ENCODE measurements at places on chromosomes 7 and 10.

GRCh38 chr7:113366122-113366521 lies 247.8 kb upstream of the SMIM30 start:
- DNase-seq = no peak

DNA sequence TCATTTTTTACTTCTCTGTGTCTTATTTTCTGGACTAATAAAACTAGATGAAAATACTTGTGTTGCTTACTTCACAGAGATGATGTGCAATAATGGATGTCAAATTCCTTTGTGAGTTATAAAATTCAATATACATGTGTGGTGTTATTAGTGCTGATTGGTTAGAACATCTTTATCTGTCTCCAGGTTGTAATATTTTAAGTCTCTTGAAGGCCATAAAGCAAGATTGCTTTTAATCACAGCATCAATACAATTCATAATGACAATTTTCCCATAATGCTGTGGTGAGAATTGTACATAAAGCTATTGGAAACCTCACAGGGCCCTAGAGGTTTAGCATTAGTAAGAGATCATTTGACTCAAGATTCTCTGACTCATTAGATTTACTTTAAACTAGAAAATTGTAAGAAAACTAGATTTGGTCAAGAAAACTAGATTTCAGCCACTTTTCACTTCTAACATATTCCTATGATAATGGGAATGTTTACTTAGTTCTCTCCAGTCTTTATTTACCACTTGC lies 963.7 kb downstream of the REEP3 start:
- no peak for DNase-seq

- DNase-seq = no peak
These were observed 810.7 kb upstream of the AUTS2 start for GRCh38 chr7:68787566-68787965.

GRCh38 chr10:36437367-36437766 lies 688.0 kb upstream of the ANKRD30A start:
- DNase-seq = no peak

DNA sequence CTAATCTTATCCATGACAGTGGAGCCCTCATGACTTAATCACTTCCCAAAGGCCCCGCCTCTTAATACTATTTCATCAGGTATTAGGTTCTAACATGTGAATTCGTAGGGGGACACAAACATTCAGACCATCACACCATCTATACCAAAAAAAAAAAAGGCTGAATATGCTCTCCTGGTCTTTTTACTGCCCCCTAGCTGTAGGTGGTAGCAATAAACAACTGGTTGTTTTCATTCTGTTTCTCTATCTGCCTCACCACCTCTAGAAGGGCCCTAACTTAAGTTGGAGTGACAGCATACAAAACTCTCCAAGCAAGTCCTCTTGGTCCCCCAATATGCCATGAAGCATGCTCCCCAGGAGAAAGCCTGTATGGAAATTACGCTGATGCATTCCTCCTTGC lies 94.1 kb downstream of the GRM8 start:
- no peak for DNase-seq

DNA sequence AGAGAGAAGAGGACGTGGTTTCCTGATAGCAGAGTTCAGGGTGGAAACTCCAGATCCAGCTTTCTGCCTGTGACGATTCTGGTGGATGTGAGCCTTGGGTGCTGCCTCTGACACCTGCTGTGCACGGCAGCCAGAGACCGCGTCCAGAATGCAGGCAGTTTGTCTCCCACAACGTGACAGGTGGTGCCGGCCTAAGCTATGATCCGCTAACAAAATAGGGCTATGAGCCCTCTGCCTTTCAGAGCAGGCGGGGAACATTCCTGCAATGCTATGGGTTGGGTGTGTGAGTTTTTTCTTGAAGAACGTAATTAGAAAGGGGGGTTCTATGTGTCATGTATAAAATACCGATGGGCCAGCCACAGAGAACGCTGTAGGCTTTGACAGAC lies 297.3 kb upstream of the PRKCQ start:
- DNase-seq = no peak

DNA sequence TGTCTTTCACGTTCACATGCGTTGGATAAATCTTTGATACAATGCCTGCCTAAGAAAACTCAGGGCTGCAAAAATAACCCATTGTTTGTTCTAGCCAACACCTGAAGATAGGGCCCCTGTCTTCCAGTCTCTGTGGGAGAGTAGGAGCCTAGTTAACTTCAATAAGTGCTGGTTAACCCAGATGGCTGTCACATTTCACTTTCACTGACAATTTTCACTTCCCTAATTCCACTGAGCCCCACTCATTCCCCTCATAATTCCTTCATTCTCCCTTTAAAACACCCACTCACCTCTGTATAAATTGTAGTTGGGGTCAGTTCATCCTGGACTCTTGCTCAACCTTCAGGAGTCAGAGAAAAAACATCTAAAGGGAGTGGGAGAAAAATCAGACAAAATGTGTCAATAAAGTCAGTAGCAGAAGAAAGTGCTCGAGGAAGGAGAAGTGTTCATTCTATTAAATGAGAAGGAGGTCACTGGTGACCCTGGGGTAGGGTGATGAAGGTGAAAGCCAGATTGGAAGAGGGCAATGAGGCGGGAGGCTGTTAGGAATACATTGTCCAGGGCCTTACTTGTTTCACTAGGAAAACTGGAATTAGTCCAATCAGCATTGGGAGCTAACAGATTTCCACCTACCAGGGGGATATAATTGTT lies 51.2 kb upstream of the ABI1 start:
- DNase-seq = no peak

GRCh38 chr7:55088107-55088506 lies 69.3 kb downstream of the EGFR start:
- no peak for DNase-seq

GRCh38 chr10:14478604-14479003 lies 147.9 kb upstream of the FRMD4A start:
- DNase-seq = no peak

- no peak for DNase-seq
These were observed 31.7 kb upstream of the C10orf90 start for GRCh38 chr10:126702181-126702580.

DNA sequence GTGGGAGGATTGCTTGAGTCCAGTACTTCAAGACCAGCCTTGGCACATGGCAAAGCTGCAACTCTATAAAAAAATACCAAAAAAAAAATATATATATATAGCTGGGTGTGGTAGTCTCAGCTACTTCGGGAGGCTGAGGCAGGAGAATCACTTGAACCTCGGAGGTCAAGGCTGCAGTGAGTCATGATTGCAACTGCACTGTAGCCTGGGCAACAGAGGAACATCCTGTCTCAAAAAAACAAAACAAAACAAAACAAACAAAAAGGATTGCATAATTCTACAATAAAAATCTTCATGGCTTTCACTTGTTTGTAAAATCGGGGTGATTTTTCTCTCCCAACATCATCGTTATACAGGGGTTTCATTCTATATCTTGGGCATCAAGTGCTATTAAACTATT lies 35.1 kb downstream of the GUSB start:
- DNase-seq = no peak

DNA sequence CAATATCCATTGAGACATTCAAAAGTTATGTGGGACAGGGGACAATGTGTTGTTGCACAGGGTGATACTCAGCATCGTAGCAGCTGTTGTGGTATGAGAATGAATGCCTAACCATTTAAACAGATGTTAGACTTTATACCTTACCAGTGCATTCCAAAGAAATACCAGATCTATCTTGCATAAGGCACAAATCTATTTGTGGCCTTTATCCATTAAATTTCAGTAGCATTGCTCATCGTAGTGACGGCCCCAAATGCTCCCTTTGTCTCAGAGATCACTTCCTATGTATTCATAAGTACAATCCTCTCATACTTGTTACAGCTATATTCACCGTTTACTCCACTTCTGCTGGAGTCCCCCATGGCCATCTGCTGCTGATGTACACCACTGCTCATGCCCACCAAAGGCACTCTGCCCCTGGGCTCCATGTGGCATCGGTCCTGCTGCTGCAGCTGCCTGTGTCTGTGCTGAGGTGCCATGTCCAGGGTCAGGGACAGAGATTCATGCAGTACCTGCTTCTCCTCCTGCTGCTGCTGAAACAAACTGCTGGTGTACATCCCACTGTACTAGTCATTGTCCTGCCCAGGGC lies 96.3 kb downstream of the CPED1 start:
- DNase-seq = no peak

GRCh38 chr7:83608716-83609115 lies 40.2 kb downstream of the SEMA3E start:
- DNase-seq = no peak

- DNase-seq = no peak
These were observed 14.3 kb upstream of the CUL1 start for GRCh38 chr7:148684289-148684830.

DNA sequence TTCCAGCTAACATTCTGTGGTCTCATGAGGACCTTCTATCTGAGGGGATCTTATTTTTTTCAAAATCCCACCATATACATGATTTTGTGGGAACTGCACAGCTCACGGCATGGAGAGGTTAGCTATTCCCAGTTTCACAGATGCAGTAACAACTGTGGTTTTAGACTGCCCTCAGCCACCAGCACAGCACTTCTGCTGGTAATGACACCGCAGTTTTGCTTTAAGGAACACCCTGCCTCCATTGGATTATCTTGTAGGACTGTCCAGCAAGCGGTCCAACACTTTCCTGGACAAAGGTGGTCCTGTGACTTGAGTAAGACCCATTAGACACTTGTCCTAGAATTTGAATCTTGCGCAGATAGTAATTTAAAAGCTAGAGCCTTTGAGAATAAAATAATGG lies 65.3 kb upstream of the SMNDC1 start:
- no peak for DNase-seq

DNA sequence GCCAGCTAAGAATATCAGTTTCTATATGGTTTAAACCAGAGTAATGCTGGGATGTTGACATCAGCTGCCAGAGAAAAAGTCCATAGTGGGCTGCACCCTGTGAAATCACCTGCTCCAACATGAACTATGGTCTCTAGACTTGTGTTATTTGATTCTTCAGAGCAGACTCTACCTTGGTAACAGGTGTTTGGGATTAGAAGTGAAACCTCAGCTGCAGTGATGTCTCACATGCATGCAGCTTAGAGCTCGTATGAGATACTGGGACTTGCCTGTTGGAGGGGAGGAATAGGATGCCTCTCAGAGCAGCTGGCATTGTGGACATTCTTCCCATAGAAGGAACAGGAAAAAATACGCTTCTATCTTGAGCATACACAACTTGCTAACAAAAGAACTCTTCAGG lies 287.1 kb upstream of the CSTF2T start:
- DNase-seq = no peak

DNA sequence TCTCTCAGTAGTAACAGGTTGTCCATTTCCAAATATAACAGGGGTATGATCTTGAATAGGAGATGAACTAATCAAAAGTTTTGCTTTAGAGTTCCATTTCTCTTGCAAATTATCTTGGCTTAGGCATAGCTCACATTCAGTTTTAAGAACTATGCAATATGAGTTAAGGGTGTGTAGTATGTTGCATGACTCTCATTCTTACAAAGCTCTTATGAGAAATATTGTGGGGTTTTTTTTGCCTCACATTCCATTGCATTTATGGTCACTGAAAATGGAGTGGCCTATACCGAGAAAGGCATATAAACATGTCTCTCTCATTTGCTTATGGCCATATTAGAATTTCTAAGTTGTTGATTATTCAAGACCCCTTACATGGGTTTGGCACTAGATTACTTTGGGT lies 48.5 kb upstream of the LAMB1 start:
- no peak for DNase-seq

- DNase-seq = no peak
These were observed 5.9 kb upstream of the ITGA8 start for GRCh38 chr10:15725603-15726002.

DNA sequence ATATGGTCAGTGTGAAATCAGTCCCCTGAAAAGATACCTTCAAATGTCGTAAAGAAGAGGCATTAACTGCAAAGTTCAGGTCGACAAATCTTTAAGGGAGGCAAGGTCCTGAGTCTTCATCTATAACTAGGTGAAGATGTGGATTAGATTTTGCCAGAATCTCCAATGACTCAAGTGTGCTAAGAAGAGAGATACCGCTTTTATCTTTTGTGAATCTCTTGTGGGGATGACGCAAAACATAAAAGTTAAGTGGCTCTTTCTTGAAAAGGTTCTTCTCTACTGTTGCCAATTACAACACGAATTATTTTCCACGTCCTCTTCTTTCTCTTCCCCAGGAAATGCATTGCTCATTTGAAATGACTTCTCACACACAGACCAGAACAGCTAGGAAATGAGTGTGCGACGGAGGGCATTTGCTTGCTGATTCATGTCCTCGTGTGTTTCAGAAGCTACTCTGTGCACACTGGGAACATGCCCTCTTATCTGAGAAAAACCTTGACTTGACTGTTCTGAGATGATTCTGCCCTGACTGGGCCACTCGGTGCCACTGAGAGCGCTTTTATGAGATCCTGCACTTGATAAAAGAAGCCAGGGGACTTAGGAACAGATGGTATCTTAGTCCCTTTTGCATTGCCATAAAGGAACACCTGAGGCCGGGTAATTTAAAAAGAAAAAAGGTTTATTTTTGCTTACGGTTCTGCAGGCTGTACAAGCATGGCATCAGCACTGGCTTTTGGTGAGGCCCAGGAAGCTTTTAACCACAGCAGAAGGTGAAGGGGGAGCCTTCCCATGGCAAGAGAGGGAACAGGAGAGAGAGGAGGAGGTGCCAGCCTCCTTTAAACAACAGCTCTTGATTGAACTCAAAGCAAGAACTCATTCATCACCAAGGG lies 169.5 kb upstream of the PFKP start:
- DNase-seq = no peak

GRCh38 chr10:119302591-119303253 lies 95.4 kb downstream of the GRK5 start:
- DNase-seq = no peak
